Dermis blood vessel endothelial cell (primary cell): ENCODE measurements at places on chromosomes 2 and 18. TPM values are rescaled to one million over a fixed set of nuclear protein-coding genes. Genes with fewer than 3 reads are reported as not detected.

DNA sequence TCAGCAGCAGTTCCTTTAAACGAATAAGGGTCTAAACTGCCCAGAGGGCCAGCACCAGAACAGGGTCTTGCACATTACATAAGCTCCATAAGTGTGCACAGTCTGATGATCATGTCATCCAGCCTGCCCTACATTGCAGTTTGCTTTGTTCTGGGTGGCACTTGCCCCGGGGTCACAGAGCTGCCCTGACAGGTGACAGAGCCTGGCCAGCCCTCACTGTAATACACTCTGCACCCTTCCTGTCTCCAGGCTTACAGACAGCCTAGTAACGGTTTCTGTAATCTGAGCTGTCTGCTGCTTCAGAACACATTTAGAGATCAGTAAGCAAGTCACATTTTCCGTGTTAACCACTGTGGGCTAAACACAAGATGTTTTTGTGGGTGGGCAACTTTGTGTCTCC is 213.3 kb downstream of the FAM210A start:
- DNase-seq = no peak

DNA sequence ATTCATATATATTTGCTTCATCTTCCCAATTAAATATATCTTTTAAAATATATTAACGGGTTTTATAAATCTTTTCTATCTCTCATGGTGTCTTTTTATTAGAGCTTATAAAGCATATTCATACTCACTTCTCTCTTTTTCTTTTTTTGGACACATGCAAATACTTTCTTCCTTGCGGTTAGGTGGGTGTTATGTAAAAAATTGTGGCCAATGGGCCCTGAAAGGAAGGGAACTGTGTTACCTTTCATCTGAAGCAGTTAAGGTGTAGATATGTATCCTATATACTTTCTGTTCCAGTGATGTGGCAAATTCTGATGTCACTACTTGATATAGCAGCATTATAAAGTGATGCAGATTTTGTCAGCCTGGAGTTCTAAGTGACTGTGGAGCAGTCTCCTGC is 714.5 kb downstream of the PLCL1 start:
- no peak for DNase-seq

IL1B gene
- total RNA-seq = 0.14 and 0.17 TPM in 2 replicates

DNA sequence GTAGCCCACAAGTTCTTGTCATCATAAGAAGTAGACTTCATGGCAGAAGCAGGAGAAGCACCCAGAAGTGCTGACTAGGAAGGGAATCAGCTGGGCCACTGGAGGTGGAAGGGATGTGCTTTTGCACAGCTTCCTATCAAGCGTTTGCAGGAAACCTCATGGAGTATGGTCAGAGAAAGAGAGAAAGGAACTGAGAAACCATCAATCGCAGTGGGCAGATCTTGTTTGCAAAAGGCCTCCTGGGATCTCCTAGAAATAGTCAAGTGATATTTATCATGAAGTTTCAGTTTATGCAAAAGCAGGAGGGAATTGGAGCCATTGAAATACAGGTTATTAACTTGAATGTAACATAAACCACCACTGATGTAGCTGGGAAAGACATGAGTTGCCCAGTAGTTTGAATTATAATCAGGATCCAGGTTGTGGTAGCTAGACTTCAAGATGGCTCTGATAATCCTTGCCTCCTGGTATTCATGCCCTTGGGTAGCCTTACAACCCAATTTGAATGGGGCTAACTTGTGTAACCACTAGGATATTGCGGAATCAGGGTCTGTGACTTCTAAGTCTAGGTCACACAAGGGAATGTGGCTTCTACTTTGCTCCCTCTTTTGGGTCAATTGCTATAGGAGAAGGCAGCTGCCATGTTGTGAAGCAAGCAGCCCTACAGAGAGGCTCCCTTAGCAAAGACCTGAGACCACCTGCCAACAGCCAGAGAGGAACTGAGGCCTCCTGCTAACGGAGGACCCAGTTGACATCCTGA is 69.8 kb upstream of the TCF4 start:
- no peak for DNase-seq

ATG4B gene
- 66.4 and 88.5 TPM in 2 replicates for total RNA-seq

POTEI gene
- 0.34 and 0.51 TPM in 2 replicates for total RNA-seq

ACVR1C gene
- total RNA-seq = 0.17 TPM in 1 of 2 replicates, not detected in the other

SDC1 gene
- total RNA-seq = 1.4 and 1.7 TPM in 2 replicates

- DNase-seq = no peak
Measured at GRCh38 chr2:118350621-118351020, 262.4 kb downstream of the INSIG2 start.

- DNase-seq = no peak
Measured at GRCh38 chr18:78238404-78239089, 741.1 kb upstream of the SALL3 start.

- DNase-seq = no peak
Measured at GRCh38 chr2:40038646-40039045, 259.6 kb upstream of the THUMPD2 start.
